ENCODE measurements at places on chromosomes 7 and 10.
A peak's percentile ranks its signal among the peaks of the same experiment; 100 is the strongest.

- DNase-seq = no peak
Observed at GRCh38 chr7:129713544-129713943, 102.0 kb downstream of the NRF1 start.

- DNase-seq = no peak
Observed at GRCh38 chr7:153522261-153522660, 529.9 kb upstream of the DPP6 start.

DNA sequence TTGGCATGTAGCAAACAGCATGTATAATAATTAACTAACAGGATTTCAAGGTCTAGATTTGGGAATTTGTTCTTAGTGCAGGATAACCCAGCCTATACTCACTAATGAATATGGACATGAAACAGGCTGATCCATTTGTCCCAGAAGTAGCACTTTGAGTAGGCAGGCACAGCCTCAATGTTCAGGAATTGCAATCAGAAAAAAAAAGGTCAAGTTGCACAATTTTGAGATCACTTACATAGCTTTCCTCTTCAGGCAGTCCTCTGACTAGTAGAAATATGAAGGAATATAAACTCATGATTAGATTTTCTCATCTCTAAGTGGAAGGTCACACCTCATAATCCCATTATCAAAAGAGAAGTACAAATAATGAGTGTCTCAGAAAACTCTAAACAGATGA is 921.4 kb upstream of the CELF2 start:
- no peak for DNase-seq

DNA sequence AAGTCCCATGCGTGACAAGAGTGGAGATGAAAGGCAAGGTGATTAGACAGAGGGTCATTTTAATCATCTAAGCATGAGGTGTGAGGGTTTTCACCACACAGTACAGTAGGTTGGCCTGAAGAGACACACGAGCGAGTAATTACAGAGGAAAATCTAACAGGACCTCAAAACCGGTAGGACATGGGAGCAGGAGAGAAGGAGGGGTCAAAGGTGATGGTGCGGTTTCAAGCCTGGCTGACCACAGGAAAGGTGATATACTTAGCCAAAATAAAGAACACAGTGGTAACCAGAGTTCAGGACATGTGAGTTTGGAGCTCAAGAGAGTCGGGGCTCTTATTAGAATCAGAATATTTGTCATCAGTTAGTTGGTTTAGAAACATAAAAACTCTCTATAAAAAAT is 20.0 kb downstream of the GLI3 start:
- DNase-seq = no peak

- DNase-seq = peak; percentile 47
Observed at GRCh38 chr10:119198438-119198837, 8.9 kb upstream of the GRK5 start.

- no peak for DNase-seq
Observed at GRCh38 chr7:21934808-21935207, 10.9 kb downstream of the CDCA7L start.

GRCh38 chr10:59557642-59558041 is 152.0 kb downstream of the SLC16A9 start:
- no peak for DNase-seq

- no peak for DNase-seq
Observed at GRCh38 chr10:96408201-96408600, 49.4 kb upstream of the OPALIN start.

Measured in CD4-positive, alpha-beta T cell treated with Interleukin-21 for 1 hour (primary cell).